ENCODE measurements at places on chromosomes 1 and 21.

- ATAC-seq: no peak
Measured at GRCh38 chr1:116931016-116931918, 21.6 kb downstream of the PTGFRN start.

DNA sequence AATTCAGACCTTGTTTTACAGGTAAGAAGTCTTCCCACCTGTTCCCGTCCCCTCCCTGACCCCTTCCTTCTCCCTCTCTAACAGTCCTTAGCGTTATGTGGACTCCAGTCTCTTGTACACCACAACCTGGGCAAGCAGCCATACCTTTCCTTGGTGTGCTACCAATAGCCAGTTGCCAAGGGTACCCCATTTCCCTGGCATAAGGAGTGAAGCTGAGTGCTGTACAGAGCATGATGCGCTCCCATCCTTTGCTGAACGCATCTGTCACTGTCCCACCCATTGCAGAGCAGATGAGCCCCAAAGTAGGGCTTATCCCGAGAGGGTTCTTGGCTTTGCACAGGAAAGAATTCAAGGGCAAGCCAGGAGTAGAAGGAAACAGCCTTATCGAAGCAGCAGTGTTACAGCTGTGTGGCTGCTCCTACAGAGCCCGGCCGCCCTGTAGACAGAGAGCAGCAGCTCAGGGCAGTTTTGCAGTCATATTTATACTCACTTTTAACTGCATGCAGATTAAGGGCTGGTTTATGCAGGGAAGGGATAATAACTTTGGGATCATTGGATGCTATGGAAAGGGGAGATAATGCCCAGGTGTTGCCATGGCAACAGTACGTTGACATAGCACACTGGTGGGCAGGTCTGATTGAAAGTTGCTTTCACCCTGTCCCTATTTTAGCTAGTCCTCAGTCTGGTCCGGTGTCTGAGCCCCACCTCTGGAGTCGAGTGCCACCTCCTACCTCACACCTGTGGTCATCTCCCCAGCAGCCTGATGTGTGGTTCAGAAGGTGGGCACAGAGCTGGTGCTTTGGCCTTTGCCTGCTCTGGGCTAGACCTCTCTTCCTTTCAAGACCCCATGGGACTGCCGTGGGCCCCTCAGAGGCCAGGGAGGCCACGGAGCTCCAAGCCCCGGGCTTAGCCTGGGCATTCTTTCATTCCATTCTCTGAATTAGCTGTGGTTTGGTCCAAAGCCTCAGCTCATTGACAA lies 5.1 kb downstream of the FHAD1 start:
- no peak for ATAC-seq

- ATAC-seq: no peak
Measured at GRCh38 chr1:229079016-229079595, 191.8 kb upstream of the RAB4A start.

DNA sequence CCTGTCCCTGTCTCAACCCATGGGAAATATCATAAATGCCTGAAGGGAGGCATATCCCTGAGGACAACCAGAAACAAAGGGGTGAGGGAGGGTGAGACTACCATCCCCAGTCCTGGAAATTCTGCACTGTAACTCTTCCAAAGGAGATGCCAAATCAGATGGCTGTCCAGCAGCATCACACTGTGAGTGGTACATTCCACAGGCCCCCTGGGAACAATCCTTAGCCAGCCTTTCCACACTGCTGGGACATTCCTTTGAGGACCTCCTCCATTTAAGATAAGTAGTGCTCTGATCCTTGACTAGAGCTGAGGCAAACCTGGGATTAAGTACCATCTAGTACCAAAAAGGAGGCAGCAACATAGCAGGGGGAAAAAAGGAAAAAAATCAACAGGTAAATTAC lies 10.7 kb downstream of the IVL start:
- no peak for ATAC-seq

- no peak for ATAC-seq
Measured at GRCh38 chr21:45277101-45278045, 10.3 kb downstream of the POFUT2 start.

GRCh38 chr1:115676498-115677181 lies 34.9 kb downstream of the VANGL1 start:
- peak; percentile 63 for ATAC-seq

DNA sequence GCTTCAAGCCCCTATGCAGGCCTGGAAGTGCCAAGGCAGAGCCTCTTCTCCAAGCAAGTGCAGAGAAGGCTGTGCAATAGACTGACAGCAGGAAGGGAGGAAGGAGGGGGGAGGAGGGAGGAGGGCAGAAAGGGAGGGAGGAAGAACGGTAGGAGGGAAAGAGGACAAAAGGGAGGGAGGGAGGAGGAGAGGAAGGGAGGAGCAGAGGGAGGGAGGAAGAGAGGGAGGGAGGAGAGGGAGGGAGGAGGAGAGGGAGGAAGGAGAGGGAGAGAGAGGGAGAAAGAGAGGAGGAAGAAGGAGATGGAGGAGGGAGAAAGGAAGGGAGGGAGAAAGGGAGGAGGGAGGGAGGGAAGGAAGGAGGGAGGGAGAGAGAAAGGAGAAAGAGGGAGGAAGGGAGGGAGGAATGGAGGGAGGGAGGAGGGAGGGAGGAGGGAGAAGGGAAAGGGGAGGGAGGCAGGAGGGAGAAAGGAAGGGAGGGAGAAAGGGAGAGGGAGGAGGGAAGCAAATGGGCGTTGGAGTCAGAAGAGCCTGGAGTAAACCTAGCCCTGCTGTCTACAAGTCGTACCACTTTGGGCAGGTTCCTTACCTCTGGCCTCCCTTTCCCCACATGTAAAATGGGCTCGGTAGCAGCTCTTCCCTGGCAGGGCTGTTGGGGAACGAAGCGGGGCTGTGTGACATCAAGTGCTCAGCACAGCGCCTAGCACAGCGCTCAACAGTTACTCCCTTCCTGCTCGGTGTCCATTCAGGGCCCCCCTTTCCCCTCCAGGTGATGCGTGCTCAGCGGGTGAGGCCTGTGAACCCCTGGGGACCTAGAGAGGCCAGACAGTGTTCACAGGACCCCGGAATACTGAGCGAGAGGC lies 244.6 kb downstream of the NPHP4 start:
- ATAC-seq: no peak

DNA sequence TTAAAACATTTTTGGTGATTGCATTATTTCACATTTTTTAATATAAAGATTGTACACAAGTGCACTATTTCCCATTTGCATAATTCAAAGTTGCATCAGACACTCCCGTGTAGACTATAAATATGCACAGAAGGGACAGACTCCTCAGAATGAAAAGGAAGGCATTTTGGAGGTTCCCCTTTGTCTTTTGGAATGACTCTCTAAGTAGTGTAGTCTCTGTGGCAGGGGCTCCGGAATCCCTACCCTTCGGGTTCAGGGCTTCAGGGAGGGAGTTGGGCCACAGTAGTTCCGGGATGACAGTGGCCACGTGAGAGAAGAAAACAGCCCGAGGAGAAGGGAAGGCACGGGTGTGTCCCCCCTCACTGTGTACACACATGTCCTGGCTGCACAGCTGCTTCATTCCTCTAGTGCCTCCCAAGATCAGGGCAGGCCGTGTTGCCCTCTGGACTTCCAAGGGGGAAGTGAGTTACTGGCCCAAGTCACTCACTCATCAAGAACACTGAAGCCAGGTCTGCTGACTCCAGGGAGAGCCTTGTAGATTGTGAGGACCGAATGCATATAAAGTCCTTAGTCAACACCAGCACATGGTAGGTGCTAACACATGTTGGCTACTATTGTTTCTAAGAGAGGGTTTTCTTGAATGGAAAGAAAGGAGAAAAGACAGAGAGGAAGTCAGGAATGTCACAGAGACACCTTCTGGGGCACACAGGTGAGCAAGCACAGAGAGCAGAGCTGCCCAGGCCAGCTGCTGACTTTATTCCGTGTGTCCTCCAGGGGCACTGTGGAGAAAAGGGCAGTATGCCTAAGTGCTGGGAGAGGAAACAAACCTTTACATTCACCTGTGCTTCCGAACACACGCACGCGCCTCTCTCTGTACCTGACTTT lies 39.8 kb downstream of the LHX4 start:
- no peak for ATAC-seq

DNA sequence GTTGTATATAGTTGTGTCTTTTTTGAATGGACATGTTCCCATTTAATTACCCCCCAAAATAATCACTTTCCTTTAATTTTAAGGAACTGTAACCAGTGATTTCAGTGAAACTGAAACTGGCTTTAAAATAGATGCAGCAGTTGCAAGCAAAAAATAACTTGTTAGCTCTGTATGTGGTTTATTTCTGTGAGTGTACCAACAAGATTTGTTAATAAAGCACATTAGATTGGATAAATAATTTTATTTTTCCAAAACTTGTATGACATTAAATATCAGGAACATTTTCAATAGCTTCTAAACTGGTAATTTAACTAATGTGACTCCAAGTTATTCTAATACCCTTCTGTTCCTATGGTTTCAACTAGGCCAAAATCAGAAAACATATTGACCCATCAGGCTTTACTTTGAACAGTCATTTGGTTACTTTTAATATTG lies 184.3 kb upstream of the CACYBP start:
- no peak for ATAC-seq

DNA sequence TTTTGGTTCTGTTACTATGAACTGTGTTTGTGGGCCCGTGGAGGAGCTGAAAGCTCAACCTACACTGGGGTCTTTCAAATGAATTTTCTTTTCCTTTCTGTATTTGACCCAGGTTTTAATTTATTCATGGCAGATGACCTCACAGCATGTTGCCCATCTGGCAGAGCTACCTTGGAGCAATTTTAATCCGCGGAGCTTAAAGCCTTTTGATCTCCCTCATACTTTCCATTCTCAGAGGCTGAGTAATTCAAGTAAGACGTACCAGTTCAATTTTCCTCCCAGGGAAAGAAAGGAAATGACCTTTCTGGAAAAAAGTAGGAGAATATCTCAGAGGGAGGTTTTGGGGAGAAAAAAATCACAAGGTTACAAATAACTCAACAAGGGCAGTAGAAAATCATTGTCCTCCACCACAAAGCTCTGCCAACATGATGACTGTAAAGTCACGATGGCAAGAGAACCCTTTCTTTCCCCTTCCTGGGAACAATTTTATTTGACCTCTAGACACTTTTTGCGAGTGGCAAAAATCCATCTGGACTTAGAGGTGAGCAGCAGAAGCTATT lies 21.6 kb upstream of the PCP4 start:
- peak; percentile 55 for ATAC-seq

DNA sequence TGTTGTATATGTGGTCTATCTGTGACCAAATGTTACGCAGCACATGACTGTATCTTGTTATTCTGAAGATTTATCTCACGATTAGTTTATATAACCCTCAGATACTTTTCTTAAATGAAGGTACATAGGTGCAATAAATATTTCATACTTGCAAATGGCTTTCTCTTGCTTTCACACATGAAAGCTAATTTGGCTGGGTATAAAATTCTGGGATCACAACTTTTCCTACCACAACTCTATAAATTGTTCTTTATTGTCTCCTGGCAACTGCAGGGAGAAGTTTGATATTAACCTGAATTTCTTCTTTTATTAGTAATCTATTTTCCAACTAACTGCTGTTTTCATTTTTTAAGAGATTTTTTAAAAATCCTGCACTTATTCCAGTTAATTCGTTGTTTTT lies 58.9 kb downstream of the KCNK2 start:
- ATAC-seq: no peak

DNA sequence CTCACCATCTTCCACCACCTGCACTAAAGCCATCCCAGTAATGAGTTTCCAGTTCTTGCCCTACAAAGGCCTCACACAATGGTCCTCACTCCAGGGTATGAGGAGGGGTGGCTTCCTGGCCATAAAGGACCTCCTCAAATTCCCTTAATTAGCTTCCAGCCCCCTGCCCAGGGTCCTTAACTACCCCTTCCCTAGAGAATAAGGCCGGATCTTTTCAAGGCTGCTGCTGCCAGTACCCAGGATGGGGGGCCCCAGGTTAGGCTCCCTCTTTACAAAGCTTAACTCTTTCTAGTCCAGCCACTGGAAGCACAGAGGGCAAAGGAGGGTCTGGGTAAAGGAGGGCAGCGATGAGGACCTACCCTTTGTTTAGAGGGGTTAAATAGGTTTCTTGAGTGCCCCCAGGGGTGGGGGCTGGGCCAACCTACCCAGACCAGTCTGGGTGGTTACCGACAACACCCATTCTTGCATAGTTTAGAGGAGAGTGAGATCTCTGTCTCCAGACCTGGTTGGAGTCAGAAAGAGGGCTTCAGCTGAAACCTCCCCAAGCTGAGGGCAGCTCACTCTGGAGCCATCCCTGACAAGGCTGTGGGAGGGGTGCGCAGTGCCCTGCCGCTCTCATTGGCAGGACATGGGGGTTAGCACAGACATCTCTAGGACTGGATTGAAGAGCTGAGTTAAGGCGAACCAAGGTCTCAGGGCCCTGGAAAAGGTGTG lies 7.1 kb downstream of the BLACAT1 start:
- ATAC-seq: peak; percentile 34

Data from esophagus mucosa (tissue), 1 donor.